RKO (cell line): ENCODE measurements at places on chromosomes 1 and 21.

- DNase-seq, result no peak
Measured at GRCh38 chr1:231095595-231095994, 55.5 kb upstream of the FAM89A start.

DNA sequence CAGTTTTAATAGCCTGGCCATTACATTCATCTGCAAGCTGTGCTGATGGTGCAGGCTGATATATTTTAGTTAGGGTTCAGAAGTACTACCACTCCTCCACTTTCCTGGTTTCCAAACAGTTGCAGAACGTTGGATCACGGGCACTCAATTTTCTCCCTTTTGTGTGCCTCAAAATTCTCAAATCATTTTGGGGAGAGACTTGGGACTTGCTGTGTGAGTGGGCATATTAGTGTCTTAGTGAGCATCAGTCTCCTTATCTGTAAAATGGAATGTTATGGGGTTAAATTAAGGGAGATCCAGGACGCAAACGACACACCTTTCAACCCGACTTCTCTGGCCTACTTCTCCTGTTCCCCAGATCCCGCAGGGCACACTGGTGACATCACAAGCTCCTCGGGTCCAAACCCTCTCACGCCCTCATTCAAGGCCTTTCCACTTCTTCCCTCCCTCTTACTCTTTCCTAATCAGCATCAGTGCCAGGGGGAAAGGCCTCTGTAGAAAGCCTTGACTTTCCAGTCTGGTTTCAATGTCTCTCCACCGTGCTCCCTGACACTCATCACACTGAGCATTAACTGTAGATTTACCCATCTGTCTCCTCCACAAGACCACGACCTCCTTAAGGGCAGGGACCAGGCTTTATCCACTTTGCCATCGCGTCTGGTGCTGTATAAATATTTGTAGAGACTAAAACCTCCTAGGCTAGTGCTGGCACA is 1.2 kb downstream of the PIGP start:
- DNase-seq, result peak; percentile 74

DNA sequence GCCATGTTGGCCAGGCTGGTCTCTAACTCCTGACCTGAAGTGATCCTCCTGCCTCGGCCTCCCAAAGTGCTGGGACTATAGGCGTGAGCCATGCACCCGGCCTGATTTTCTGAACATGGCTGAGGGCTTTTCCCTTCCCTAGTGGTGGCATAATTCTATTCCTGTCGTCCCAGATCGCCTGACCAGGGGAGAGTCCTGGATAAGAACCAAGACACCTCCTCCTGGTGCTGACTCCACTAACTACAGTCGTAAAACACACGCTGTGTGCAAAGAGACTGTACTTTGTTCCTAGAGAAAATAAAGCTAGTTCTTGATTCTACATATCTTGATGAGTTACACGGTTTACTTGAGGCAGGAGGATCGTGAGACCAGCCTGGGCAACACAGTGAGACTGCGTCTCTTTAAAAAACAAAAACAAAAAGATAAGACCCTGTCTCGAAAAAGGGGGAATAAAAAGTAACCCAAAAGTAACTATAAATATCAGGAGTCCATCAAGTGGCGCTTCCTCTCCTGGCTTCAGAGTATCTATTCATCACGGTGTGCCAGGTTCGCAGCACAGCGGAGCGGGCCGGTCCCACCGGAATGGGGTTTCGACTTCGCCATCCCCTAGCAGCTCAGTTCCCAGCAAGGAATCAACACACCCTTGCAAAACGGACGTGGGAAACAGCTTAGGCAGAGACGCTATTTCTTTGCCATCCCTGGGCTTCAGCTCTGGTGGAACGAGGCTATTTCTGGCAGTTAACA is 973 bp downstream of the SDF4 start:
- DNase-seq, result peak; percentile 82

DNA sequence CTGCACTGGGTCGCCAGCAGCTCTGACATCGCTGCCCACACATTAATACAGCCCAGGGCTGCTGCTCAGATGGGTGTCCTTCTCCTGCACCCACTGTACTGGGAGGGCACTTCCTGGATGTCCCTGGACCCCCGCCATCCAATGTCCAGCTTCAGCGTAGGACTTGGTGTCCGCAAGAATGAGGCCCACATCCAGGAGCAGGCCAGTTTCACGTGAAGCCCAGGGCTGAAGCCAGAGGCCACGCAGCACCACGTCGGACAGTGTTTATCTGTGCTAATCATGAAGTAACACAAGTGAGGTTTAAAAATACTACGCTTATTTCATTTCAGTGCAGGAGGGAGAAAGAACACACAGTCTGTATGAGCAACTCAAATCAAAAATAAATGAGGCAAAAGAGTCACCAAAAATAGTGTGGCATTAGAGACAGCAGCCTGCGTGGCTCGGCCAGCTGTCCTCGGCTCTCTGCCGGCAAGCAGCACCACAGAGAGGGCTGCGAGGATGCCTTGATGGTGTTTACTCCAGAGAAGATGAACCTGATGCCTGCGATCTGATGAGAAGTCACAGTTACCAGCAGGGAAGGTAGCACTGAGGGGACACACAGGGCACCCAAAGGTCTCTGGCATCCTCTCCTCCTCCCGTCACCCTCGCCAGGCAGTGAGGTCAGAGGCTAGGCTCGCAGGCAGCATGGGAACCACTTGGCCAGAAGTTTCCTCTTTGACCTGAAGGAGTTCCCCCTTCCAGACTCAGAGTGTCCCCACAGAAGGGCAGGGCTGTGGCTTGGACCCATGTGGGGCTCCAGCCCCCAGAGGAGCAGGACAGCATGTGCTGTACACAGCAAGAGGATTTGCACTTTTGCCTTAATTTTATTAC is 22.1 kb upstream of the NPHP4 start:
- no peak for DNase-seq

DNA sequence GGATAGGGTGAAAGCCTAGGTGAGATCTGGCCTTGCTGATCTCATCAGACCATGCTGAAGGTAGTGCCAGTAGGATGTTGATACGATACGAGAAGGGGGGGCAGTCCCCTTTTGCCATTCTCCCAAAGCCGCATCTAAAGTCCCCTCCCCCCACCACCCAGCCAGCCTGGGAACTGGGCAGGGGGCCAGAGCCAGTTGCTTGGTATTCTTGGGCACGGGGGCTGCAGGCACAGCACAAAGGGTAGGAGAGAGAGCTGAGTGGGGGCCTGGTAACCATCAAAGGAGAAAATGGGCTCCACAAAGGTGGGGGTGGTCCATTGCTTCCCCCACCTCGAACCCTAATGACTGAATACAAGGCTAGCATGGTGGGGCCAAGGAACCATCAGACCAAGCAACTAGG is 5.4 kb downstream of the PEA15 start:
- DNase-seq, result no peak

- DNase-seq, result peak; percentile 78
Measured at GRCh38 chr1:152440635-152441471, 26.8 kb upstream of the CRNN start.

GRCh38 chr1:8284127-8284526 is 33.8 kb upstream of the SLC45A1 start:
- peak; percentile 46 for DNase-seq

DNA sequence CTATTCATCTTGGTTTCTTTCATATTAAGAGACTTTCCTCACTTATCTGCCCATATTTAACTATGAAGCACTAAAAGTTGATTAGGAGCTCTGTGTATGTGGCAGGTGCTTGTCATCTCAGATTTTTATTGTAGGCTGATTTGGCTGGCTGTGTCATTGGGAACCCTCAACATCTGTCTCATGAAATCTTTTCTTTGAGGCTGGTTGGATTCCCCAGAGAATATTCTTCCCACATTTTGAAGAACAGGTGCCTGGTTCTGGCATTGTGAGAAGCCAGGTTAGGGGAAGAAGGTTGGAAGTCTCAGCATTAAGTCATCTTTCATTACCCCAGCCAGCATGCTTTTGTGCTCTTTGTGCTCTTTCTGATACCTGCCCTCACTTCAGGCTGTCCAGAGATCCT is 37.1 kb downstream of the EEIG2 start:
- no peak for DNase-seq

DNA sequence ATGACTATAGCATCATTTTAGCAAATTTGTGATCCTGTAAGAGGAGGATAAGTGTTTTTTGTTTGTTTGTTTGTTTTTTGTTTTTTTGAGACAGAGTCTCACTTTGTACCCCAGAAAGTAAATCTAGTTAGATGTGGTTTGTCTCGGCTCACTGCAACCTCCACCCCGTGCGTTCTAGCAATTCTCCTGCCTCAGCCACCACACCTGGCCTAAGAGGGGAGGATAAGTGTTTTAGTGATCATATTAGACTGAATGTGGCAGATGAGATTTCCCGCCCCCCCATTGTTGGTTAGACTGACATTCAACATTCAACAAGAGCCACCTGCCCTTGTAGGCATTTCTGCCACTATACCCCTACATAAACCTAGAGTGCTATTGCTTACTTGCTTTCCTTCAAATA is 98.5 kb downstream of the OSBPL9 start:
- no peak for DNase-seq

GRCh38 chr1:53342735-53343470 is 15.0 kb upstream of the LRP8 start:
- no peak for DNase-seq

GRCh38 chr1:172629170-172629569 is 29.7 kb upstream of the FASLG start:
- DNase-seq, result no peak

DNA sequence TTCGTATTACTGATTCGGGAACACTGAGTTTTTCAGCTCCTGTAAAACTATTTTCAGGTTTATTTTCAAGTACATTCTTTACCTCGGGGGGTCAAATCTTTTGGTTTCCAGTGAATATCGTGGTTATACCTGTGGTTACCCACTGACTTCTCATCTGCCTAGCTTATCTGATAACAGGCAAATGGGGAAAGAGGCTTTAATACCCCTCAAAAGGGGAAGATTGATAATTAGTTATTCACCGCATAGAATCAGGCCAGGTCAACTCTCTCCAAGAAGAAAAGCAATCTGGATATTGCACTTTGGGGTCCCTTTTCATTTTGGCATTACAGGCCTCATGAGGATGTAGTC is 23.0 kb downstream of the RUNX1 start:
- DNase-seq, result no peak

GRCh38 chr1:110452330-110452729 is 1.4 kb downstream of the PROK1 start:
- no peak for DNase-seq

- DNase-seq, result no peak
Measured at GRCh38 chr1:29632806-29633615, 396.7 kb downstream of the PTPRU start.

- DNase-seq, result no peak
Measured at GRCh38 chr1:66684353-66684752, 67.9 kb upstream of the DYNLT5 start.

GRCh38 chr1:32388641-32389040 is 5.6 kb downstream of the BSDC1 start:
- no peak for DNase-seq
